ENCODE measurements at places on chromosomes 2 and 18.

- DNase-seq, result no peak
Observed at GRCh38 chr2:44275927-44276303, 635 bp downstream of the SLC3A1 start.

DNA sequence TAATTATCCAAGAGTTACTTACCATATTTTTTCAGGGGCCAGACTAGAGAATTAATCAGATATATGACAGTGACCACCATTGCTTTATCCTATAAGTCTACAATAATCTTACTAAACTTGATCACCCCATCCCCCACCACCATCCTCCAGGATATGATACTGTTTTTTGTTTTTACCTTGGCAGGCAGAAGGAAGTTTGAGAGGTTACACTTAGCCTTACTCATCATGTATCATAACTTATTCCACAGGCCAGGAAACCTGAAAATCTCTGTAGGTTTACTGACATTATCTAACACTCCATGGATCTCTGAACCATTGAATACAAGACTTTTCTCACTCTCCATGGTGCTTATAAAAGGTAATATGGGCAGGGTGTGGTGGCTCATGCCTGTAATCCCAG is 602.7 kb downstream of the KCNJ3 start:
- DNase-seq, result no peak

DNA sequence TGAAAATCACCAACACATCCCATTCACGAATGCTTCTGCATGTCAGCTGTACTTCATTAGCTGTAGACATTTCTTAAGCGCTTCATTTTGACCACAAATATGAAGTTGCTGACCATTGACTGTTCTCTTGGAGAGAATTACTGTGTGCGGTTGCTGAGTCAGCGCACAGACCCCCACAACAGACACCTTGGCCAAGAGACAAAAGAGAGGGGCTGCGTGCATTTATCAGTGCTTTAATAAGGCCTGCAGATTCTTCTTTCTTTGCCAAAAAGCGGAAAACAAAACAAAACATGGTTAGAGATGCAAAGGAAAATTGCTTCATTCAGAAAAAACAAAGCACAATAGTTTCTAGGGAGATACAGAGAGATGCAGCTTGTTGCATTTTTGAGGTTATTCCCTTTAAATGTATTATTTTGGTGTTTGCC is 174.7 kb downstream of the ACKR3 start:
- no peak for DNase-seq

- no peak for DNase-seq
Observed at GRCh38 chr18:9285604-9286003, 49.0 kb upstream of the TWSG1 start.

DNA sequence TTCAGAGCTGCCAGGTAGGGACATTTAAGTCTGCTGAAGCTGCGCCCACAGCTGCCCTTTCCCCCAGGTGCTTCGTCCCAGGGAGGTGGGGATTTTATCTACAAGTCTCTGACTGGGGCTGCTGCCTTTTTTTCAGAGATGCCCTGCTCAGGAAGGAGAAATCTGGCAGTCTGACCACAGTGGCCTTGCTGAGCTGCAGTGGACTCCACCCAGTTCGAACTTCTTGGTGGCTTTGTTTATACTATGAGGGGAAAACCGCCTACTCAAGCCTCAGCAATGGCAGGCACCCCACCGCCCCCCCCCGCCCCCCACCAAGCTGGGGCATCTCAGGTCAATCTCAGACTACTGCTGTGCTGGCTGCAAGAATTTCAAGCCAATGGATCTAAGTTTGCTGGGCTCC is 458.1 kb upstream of the RAB12 start:
- DNase-seq, result no peak

Measured in SK-N-MC (cell line).